ENCODE measurements at places on chromosomes 4 and X. TPM values are rescaled to one million over a fixed set of nuclear protein-coding genes. Genes with fewer than 3 reads are reported as not detected.

Gene BGN
- 190 TPM for polyA plus RNA-seq

Gene ABLIM2
- 8.5 TPM for polyA plus RNA-seq

Gene SH3BGRL
- 208 TPM for polyA plus RNA-seq

DNA sequence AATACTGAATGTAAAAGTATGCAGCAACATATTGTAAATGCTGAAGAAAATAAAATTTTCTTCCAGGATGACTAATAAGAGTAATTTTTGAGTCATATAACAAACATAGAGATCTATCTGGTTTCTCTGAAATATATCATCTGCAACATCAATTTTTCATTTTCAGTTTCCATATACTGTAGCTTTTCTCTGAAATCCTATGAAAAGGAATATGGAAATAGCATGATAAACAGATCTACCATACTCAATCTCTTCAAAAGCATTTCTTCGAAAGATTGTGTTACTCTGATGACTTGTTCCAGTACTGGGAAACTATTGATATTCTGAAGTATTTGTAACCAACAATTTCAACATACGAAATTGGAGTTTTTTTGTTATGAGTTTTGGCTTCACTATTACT, 1156.7 kb downstream of the FAM133A start:
- DNase-seq, result no peak

DNA sequence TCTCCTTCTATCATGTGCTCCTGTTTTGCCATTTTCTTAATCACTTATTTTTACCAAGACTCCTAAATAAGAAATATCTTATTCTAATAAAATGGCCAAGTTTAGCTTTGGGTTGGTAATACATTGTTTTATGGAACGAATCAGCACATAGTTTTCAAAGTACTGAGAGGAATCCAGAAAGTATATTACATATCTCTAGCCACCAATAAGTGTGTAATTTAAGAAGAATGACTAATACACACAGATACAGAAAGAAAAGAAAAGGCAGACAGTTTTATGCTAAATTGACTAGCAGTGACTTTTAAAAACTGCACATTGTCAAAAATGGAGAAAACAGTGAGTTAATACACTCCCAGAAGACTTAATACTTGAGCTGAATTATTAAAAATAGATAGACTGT, 167.0 kb upstream of the IL15 start:
- DNase-seq, result no peak

GRCh38 chr4:121370729-121371325, 10.0 kb downstream of the QRFPR start:
- no peak for DNase-seq

Gene CORIN
- 4.6 TPM for polyA plus RNA-seq

- DNase-seq, result no peak
Observed at GRCh38 chrX:7444967-7445366, 297.0 kb upstream of the PUDP start.

DNA sequence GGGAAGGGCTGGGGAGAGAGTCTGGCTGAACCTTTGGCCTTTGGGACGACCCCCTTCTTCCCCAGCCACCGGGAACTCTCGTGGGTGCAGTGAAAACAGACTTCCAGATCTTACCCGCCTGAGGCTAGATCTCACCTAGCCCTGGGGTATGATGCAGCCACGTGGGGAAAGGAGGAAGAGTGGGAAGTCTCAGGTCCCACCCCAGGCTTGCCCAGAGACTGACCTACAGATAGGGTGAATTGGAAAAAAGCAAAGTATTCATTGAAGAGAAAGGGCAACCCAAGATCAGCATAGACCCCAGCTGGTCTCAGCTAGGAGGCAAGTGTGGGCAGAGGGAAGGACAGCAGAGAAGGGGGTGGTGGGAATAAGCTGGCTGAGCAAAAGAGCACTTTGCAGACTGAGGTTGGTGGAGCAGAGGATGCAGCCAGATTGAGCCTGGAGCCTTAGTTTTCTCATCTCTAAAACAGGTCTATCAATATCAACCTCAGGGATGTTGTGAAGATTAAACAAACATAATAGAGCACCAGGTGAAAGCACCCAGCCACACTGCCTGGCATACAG, 4.2 kb upstream of the EFNB1 start:
- DNase-seq, result no peak

Gene ARAF
- 56.4 TPM for polyA plus RNA-seq

Gene FOXR2
- polyA plus RNA-seq, result not detected

Gene CXCL5
- 0.20 TPM for polyA plus RNA-seq

Gene KLF8
- 14.6 TPM for polyA plus RNA-seq

Gene SAGE1
- polyA plus RNA-seq, result not detected

Gene TRMT2B
- polyA plus RNA-seq, result 13.7 TPM

DNA sequence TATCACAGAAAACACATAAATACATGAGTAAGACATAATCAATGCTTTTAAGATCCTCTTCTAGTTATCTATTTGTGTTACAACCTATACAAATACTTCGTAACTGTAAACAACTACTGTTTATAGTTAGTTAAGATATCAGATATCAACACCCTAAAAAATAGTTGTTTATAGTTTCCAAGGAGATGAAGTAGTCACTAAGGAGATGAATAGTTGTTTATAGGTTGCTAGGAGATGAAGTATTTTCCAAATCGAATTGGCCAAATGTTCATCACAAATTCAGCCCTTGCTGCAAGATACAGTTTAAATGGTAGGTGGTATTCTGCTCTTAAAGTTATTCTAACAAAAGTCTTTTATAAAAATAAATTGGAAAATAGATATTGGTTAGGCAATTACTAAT, 618.2 kb upstream of the PCDH10 start:
- no peak for DNase-seq

DNA sequence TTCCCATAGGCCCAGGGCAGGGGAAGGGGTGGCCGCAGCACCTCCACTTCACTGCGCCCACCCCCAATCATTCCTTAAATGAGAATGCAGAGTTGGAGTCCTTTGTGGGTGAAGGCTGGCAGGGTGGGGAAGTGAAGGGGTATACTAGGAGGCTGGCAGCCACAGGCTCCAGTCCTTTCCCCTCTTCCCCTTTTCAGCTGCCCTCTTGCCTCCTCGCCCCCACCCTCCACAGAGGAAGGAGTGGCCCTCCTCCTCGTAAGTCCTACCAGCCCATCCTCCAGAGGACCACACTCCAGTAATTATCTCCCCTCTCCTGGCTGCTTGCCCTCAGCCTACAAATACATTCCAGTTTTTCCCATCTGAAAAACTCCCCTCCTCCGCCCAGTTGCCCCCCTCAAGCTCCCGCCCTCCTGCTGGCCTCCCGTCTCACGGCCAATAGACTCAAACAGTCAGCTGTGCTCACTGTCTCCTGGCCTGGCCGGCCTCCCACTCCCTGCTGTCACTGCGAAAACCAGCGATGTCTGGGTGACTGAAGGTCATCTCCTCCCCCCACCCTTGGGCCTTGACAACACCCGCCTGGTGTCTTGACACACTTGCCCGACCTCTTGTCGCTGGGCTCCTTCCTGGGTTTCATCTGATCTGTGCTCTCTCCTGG, 38.8 kb downstream of the EFNB1 start:
- peak; percentile 13 for DNase-seq

- peak; percentile 33 for DNase-seq
Observed at GRCh38 chr4:150337734-150338133, 244.2 kb upstream of the MAB21L2 start.

Gene MRPL1
- 50.3 TPM for polyA plus RNA-seq

- no peak for DNase-seq
Observed at GRCh38 chr4:150385606-150386005, 196.3 kb upstream of the MAB21L2 start.

GRCh38 chrX:37846934-37847732, at the start of gene DYNLT3:
Gene DYNLT3 (minus strand): TSS chrX:37847571. CDS start chrX:37847510, 61 bp downstream.
- DNase-seq, result peak; percentile 91

DNA sequence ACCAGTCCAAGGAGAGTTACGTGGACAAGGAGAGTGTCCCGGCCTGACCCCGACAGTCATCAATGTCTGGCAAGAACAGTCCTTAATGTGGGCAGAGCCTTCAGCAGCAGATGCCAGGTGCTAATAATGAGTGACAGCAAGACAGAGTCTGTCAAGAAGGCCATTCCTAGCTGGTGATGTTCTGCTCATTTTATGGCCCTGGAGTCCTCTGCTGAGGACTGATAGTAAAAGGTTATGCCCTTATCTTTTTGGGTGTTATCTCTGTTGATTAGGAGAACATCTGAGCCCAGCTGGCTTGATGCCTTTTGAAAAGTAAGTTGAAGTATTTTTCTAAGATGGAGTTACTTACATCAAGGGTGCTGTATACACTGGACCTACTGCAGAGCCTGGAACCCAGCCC, 67.3 kb downstream of the SLC34A2 start:
- no peak for DNase-seq

- no peak for DNase-seq
Observed at GRCh38 chr4:5096261-5096660, 45.0 kb downstream of the STK32B start.

GRCh38 chrX:3451571-3451970, 105.1 kb upstream of the MXRA5 start:
- DNase-seq, result no peak

DNA sequence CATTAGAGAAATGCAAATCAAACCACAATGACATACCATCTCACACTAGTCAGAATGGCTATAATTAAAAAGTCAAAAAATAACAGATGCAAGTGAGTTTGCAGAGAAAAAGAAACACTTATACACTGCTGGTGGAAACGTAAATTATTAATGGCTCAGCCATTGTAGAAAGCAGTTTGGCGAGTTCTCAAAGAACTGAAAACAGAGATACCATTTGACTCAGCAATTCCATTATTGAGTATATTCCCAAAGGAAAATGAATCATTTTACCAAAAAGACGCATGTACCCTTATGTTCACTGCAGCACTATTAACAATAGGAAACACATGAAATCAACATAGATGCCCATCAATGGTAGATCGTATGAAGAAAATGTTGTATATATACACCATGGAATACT, 75.0 kb downstream of the NAA11 start:
- no peak for DNase-seq

DNA sequence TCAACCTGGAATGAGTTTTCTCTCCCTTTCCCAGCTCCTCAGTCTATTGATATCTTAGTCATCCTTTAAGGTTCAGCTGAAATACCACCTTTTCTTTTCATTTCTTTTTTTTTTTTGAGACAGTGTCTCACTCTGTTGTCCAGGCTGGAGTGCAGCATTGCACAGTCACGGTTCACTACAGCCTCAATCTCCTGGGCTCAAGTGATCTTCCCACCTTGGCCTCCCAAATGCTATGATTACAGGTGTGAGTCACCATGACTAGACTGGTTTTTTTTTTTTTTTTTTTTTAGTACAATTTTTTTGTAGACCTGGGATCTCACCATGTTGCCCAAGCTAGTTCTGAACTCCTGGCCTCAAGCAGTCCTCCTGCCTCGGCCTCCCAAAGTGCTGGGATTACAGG, 28.9 kb downstream of the AFF1 start:
- no peak for DNase-seq

- DNase-seq, result no peak
Observed at GRCh38 chr4:114465766-114466165, 132.8 kb upstream of the UGT8 start.

DNA sequence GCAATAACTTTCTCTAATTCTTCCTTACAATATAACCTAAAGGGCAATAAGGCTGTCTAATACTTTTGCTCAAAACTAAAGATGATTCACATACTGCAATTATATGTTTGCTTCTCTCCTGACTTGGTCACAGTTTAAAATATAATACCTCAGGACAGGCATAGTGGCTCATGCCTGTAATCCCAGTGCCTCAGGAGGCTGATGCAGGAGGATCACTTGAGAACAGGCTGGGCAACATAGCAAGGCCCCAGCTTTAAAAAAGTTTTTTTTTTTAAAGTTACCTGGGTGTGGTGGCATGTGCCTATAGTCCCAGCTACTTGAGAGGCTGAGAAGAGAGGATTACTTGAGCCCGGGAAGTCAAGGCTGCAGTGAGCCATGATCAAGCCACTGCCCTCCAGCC, 229.7 kb upstream of the GALNT7 start:
- DNase-seq, result no peak

DNA sequence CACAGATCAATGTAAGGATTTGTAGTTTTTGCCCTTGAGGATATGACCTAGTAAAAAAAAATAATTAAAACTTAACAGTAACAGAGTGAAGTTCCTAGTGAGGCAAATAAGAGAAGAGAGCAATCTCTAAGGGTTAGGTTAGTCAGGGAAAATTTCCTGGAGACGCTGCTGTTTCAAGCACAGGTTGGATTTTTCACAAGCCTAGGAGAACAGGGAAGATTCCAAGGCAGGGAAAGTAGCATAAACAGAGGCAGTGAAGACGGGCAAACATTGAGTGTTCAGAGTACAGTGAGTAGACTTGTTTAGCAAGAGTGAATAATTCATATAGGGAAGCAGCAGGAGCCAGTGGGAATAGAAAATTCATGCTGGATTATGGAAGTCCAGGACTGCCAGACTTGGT, 212.8 kb downstream of the SPANXN3 start:
- no peak for DNase-seq

DNA sequence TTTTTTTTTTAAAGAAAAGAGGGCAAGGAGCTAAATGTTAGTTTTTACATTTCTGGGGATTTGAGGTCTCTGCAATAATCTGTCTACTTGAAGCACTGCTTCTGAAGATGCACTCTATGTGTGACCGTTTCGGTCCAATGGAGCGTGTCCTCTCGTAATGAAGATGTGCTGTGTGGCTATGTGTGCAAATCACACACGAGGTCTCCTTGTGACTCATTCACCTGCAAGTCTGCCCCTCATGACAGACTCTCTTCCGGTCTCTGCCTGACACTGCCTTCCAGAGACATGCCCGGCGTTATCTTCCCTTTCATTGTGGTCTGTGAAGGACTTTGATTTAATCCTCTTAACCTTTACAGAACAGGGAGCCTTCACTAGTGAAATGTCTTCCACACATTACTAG, 84.3 kb downstream of the TRAM1L1 start:
- DNase-seq, result no peak

DNA sequence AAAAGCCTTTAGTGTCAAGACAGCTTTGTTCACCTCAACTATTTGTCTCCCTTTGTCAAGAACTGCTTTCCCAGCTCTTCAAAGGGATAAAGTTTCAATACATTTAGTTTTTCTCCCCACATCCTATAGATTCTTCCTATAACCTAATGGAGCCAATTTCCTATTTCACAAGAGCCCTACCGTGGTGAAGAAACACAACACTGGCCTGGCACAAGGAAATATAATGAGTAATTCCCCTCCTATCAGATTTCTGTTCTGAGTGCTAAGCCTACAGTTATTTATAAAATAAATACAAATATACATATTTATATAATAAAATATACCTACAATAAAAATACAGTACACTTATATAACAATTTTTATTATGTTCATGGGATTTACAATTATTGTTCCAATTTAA, 89.9 kb downstream of the SHISA3 start:
- DNase-seq, result no peak

Gene GPC3
- polyA plus RNA-seq, result 510 TPM

DNA sequence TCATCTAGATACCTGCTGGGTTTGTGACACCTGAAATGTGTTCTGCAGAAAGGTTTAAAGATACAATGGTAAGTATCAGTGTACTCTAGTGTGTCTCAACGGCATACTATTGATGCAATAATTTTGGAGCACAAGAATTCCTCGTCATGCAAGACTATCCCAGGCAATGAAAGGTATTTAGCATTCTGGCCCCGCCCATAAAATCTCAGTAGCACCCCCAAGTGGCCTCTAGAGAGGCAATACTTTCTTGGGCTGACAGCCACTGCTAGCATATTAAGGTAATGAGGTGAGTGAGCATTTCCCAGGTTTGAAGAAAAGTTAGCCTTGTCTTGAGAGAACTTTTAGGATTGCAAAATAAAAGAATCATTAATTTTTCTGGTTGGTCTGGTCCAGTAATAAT, 24.0 kb downstream of the TAB3 start:
- DNase-seq, result no peak

Gene PCDH19
- 1.1 TPM for polyA plus RNA-seq

Gene MBNL3
- polyA plus RNA-seq, result 20.8 TPM
